ENCODE measurements at places on chromosomes 12 and 14.

- no peak for DNase-seq
Observed at GRCh38 chr14:83172363-83172762, 1638.7 kb upstream of the SEL1L start.

GRCh38 chr14:69259527-69260189, at the start of gene GALNT16:
TSS of gene GALNT16 (plus strand) at chr14:69260158. CDS start at chr14:69260291, 133 bp downstream.
- no peak for DNase-seq

- no peak for DNase-seq
Observed at GRCh38 chr12:9888665-9889273, 7.5 kb downstream of the KLRF2 start.

DNA sequence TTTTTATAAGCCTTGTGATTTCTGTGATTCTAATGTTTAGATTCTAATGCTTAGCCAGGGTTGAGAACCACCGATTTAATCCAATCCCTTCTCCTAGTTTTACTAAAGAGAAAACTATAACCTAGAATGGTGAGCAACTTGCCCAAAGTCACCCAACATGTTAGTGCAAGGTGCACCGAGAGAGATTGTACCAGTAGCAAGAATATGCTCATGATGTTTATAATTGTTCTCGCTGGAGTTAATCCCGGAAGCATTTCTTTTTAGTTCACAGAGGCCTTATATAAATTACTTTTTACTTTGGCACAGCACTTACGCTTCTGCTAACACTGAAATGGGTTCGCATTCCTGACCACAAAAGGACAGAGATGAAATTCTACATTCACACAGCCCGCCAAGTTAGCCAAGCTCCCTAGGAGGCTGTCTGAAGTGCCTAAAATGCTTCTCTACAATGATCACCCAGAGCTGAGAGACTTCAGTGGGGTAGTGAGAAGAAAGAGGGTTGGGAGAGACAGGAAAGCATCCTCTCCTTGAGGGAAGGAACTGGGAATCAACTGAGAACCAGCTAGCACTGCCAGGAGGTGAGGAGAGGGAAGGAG, 579 bp upstream of the BLOC1S1 start:
- no peak for DNase-seq

- no peak for DNase-seq
Observed at GRCh38 chr12:6161124-6161882, 36.8 kb upstream of the VWF start.

- DNase-seq: no peak
Observed at GRCh38 chr14:102497998-102498677, 11.4 kb downstream of the ANKRD9 start.

GRCh38 chr12:48972952-48973483, 1.5 kb upstream of the WNT10B start:
- DNase-seq: no peak

- DNase-seq: peak; percentile 79
Observed at GRCh38 chr14:73949752-73950734, at the start of the genes COQ6 and FAM161B. TSS of gene COQ6 (plus strand) at chr14:73950302. CDS start at chr14:73950333, 31 bp downstream. TSS of gene FAM161B (minus strand) at chr14:73950094. CDS start at chr14:73950026, 68 bp downstream.

DNA sequence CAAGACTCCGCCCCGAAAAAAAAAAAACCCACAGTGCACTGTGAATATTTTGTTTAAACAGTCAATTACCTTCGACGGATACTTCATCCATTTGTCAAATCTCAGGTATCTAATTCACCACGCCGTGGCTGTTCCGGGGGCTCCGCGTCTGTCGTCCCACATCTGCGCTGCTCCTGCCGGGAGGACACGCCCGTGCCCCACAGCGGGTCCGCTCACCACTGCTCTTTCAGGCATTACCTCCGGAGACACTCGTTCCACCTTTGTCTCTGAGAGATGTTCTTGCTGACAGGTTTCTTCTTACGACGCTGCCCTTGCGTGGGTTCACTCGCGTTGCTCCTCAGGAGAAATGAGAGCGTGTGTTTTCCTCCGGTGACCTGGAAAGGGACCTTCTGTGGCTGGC, 46.9 kb upstream of the FBRSL1 start:
- DNase-seq: no peak

- no peak for DNase-seq
Observed at GRCh38 chr14:80493620-80494019, 282.3 kb upstream of the DIO2 start.

DNA sequence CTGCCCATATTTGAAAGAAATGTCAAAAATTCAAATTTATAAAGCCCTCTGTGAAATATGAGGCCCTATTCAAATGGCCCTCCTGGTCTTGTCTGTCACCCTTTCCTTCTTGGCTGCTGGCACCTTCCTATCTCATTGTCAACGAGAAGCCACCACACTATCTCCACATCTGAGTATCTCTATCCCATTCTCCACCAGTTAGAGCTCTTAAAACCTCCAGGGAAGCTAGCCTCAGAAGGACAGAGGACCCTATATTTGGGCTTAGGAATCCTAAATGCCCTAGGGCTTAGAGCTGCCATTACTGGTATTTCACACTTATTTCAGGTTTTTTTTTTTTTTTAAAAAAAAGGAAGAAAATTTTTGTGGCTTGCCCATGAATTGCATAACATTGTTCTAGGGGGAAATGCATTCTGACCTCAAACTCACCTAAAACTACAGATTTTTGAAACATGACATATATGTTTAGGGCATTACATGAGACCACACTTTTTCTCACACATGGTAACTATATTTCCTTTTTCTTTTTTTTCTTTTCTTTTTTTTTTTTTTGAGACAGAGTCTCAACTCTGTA, 25.0 kb downstream of the SLC25A21 start:
- no peak for DNase-seq

- no peak for DNase-seq
Observed at GRCh38 chr12:27937768-27938167, 34.8 kb downstream of the PTHLH start.

DNA sequence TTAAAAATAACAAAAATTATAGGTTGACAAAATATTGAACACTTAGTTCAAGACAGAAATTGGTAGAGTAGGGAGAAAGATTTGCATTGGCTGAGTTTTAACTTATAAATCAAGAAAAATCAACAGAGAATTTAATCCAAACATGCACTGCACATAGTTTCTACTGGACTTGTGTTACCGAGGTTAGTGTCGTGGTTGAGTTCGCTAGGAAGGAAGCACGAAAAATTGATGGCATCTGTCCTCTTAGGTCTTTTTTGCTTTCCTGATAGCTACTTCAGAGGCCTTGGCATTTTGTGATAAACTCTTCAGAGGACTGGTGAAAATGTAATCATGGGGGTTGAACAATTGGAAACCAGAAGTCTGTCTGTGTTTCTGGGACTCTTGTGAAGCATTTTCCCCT, 392.9 kb downstream of the NUAK1 start:
- DNase-seq: no peak

GRCh38 chr14:99233222-99234035, 38.6 kb downstream of the BCL11B start:
- DNase-seq: no peak

DNA sequence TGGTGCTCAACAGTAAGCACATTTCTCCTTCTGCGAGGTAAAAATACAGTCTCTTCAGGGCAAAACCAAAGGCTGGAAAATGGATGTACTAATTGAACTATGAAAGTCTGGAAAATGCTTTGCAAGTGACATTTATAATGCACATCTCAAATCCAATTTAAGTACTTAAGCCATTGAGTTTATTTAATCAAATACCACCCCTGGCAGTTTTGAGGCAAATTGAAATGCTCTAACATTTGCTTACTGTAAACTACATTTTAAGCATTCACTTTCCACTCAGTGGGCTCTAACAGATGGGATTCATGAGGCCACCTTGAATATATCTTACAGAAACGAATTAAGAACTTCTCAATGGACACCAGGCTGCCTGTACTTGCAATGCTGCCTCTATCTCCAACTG, 69.7 kb downstream of the HELB start:
- DNase-seq: no peak

DNA sequence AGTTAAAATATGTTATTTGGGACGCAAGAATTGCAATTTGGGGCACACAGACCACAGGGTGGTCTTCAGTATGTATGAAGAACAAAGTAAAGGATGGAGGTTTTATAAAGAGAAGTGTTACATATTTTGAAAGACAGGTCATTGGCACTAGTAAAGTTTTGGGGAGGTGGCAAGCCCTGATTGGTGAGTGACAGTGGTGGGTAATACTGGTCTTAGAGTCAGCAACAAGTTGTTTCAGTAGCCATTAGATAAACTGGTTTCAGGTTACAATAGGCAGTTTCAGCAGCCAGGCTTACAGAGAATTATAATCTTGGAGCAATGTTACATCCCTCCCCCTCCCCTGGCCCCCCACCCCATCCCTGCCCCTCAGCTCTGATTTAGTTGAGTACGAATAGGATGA, 17.5 kb downstream of the MARK3 start:
- no peak for DNase-seq

- no peak for DNase-seq
Observed at GRCh38 chr12:54497883-54498282, 331 bp downstream of the NCKAP1L start.

- peak; percentile 15 for DNase-seq
Observed at GRCh38 chr12:68374307-68374982, 42.3 kb upstream of the MDM1 start.

DNA sequence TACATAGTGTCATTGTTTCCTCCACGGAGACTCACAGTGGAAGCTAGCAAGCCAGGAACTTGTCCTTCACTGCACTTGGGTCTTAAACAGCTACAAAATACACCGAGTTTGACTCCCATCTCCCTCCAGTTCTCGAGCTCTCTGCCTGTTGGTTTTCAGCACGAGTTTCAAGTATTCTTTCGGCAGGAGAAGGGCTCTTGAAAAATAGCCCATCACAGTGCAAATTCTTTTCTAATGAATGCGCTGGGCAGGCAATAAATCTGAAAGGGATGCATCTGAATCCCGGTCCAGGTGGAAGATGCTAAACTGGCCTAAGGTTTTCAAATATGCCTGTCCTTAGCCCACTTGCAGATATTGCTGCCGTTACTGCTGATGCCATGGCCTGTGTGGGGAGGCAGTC, 173.9 kb downstream of the CACNA1C start:
- DNase-seq: no peak

DNA sequence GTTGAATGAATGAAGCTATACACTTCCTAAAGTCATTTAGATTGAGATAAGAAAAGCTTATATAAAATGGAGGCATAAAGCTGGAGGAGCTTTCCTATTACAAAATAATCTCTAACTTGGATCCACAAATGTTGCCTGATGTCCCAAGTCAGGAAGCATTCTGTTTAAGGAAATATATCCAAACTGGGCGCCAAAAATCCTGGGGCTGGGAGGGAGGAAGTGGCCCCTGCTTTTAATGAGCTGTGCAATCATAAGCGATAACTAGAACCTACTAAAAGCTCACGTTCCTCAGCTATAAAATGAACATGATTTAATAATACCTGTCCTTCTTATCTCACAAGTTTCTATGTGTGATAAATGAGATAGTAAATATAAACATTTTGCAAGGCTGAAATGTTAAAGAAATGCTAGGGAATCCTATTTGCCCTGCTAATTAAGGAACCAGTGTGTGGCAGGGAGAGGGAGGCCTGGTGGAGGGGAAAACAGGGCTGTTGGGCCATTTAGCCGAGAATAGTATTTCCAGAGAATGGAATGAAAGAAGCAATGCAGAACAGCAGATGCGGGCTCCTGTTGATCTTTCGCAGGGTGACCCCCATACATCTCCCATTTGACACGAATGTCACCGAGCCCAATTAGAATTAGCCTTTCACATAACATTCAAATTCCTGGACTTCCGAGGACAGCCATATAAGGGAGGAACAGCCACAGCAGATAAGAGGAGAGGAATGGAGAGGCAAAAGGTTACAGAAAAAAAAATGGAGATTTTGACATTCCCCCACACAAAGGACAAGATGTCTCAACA, 25.9 kb downstream of the DUSP6 start:
- no peak for DNase-seq

GRCh38 chr12:103924761-103925641, 5.2 kb upstream of the HSP90B1 start:
- DNase-seq: no peak

GRCh38 chr14:36997843-36998242, 174.6 kb downstream of the SLC25A21 start:
- no peak for DNase-seq

- no peak for DNase-seq
Observed at GRCh38 chr12:55931317-55931779, 386 bp downstream of the DGKA start.

- no peak for DNase-seq
Observed at GRCh38 chr12:123250471-123251383, 17.5 kb downstream of the MTRFR start.

GRCh38 chr14:96811985-96812667, 14.9 kb downstream of the VRK1 start:
- no peak for DNase-seq

GRCh38 chr12:41564816-41565215, 376.7 kb downstream of the PDZRN4 start:
- no peak for DNase-seq

DNA sequence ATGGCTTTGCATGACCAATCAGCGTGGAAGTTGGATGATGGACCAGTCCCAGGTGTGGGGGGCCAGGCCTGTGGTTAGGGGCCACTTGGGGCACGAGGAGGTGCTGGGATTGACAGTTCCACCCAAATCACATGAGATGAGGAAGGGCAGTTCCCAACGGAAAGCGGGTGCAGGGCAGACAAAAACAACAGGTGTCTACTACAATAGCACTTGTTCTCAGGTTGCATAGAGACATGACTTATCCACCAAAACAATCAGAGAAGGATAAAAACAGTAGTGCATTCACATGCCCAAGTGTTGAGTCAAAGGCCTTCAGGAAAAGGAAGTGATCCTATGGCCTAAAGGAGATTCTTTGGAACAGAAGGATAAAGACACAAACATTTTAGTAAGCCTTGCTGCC, 14.6 kb upstream of the EIF2B2 start:
- DNase-seq: no peak

GRCh38 chr14:75310295-75311111, 31.9 kb downstream of the FOS start:
- no peak for DNase-seq

- no peak for DNase-seq
Observed at GRCh38 chr12:96108321-96108720, 72.9 kb upstream of the LTA4H start.

- no peak for DNase-seq
Observed at GRCh38 chr14:61074852-61075251, 93.8 kb downstream of the SLC38A6 start.

DNA sequence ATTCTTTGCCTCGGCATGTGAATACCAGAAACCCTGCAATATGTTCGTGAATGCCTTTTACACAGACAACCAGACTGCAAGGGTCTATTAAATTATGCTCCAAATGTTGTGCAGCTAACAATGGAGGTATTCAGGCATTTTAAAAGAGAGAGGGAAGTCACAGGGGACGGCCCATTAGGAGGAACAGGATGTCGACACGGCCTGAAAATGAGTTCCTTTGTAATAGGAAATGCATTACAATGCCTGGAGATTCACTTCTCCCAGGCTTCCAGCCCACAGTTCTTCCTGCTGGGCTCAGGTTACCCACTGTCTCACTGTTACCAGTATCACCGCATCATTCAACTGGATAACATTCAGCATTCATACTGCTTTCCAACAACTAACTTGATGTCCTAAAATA, 2.5 kb downstream of the DUSP6 start:
- DNase-seq: no peak
